ENCODE measurements at places on chromosomes 3 and 15.
A peak's percentile ranks its signal among the peaks of the same experiment; 100 is the strongest.

DNA sequence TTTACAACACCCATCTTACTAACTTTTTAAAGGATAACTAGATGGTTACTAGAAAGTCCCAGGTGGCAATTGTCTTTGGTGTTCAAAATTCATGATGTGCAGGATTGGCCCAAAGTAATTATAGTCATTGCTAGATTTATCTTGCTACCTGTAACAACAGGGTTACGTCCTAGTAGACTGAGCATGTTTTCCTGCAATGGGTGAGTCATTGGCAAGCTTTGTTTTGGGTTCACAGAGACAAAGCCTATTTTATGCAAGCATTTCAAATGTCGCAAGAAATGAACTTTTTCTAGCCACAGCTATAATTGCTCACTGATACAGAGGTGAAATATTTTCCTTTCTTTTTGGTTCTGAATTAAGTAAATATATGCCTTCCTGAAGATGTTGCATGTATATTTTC lies 267.6 kb downstream of the AGBL1 start:
- no peak for DNase-seq

GRCh38 chr15:77387365-77388105 lies 32.4 kb downstream of the PEAK1 start:
- DNase-seq = no peak

DNA sequence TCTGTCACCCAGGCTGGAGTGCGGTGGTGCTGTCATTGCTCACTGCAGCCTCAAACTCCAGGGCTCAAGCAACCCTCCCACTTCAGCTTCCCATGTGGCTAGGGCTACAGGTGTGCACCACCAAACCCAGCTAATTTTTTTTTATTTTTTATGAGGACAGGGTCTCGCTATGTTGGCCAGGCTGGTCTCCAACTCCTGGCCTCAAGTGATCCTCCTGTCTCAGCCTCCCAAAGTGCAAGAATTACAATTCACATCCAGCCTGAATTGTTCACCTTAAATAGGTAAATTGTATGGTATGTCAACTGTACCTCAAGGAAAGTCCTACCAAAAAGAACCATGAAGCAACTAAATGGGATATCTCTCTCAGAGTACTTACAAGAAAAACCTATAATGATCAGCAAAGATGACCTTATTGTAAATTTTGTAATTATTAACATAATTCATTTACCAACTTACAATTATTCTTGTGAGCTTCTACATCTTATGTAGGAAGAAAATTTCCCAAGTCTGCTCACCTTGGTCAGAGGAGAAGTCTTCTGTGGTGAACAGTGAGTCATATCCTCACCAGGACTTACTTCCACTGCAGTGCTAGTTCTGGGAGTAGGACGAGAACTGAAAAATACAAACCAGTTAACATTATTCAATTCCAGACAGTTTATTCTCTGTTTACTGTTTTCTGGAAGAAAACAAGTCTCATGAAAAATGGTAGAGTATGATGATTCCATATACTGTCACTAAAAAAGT lies 54.4 kb downstream of the ULK4 start:
- DNase-seq = no peak

DNA sequence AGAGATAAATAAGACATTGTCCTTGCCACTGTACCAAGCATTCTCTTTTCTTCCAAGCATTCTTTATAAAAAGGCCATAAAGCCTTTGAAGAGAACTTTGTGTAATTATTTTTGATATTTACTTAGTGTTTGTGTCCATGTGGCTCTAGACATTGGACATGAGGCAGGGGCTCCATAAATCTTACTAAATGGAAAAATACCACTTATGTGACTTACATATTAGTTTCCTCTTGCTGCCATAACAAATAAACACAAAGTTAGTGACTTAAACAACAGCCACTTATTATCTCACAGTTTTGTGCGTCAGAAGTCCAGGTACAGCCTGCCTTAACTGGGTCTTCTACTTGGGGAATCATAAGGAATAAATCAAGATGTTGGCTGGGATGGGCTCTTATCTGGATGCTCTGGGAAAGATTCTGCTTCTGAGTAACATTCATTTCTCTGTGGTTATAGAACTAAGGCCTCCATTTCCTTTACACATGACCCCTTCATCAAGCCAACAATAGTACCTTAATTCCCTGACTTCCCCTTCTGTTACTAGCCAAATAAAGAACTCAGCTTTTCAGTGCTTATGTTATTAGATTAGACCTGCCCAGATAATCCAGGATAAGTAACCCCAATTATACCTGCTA lies 59.9 kb upstream of the COL8A1 start:
- no peak for DNase-seq

DNA sequence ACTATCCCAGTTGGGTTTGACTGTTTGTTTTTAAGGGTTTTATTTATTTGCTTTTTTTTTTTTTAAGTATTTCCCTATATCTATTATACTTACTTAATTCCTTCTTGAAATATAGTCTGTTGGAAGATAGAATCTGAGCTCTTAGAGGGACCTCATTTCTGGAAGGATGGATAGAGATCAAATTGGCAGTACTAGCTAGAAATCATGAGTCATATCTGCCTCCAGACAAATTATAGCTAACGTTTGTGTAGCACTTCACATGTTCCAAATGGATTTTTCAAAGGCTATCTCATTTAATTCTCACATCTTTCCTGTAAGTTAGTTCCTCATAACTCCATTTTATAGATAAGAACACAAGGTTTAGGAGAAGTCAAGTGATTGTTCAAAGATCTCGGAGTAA lies 384.7 kb downstream of the ZIC1 start:
- DNase-seq = no peak

DNA sequence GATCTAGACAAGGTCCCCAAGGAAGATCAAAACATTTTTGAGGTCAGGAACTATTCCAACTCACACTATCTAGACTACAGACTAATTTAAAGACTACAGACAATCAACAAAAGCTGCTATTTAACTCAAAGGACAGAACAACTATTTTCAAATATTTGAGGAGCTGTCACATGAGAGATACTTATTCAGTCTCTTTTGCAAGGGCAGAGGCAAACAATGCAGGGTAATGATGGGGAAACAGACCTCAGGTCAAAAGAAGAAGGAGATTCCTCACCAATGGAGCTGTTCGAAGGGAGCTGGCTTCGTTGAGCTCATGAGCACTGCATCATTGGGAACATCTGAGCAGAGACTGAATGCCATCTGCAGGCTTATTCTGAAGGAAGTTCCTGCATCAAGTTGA lies 231.9 kb downstream of the DTWD1 start:
- DNase-seq = no peak

DNA sequence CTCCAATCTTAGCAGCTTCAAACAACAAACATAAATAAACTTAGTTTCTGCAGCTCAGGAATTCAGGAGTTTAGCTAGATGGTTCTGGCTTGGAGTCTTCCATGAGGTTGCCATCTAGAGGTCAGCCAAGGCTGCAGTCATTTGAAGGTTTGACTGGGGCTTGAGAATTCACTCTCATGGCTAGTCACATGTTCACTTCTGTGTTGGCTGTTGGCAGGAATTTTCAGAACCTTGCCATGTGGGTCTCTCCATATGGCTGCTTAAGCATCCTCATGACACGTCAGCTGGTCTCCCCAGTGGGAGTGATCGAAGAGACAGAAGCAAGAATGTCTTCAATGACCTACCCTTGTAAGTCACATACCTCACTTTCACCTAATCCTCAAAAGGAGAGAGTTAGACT lies 269.2 kb upstream of the CNTN3 start:
- DNase-seq = no peak

GRCh38 chr3:138914870-138915502 lies 32.0 kb downstream of the FOXL2 start:
- peak; percentile 45 for DNase-seq

- peak; percentile 50 for DNase-seq
These were observed 59.6 kb downstream of the ITGA11 start for GRCh38 chr15:68372291-68372811.

- DNase-seq = no peak
These were observed 97.5 kb downstream of the TCF12 start for GRCh38 chr15:57015897-57016296.

- DNase-seq = no peak
These were observed 173.1 kb downstream of the POTEB3 start for GRCh38 chr15:21267226-21267625.

DNA sequence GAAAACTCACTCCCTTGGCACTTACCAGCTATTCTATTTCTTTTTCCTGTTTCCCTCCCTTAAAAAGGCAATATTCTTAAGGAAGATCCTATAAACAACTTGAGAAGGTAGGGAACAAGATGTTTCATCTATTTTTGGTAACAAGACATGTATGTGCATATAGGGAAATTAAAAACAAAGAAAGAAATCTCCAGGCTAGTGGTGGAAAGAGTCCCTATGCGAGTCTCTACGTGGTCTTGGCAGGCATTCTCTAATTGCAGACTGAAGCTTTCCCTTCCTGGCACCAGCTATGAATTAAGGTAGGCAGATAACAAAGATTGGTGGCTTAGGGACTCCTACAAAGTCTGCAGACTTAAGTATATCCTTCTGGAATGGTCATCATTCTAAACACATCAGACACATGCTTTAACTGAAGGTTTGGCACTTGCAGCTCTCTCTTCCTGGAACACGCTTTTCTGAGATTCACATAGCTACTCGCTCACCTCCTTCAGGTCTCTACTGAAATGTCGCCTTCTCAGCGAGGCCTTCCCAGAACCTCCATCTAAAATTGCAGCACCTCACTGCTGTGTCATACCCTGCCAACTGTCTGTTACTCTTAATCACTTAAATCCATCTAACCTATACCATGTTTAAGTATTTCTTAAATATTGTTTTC lies 336.0 kb downstream of the VGLL3 start:
- no peak for DNase-seq

- DNase-seq = no peak
These were observed 131.0 kb upstream of the KLHL25 start for GRCh38 chr15:85925649-85926237.

- no peak for DNase-seq
These were observed 91.5 kb upstream of the MEF2A start for GRCh38 chr15:99473981-99474906.

GRCh38 chr3:4220065-4220464 lies 83.1 kb upstream of the SETMAR start:
- DNase-seq = no peak

GRCh38 chr3:186173224-186173815 lies 64.4 kb upstream of the ETV5 start:
- no peak for DNase-seq

DNA sequence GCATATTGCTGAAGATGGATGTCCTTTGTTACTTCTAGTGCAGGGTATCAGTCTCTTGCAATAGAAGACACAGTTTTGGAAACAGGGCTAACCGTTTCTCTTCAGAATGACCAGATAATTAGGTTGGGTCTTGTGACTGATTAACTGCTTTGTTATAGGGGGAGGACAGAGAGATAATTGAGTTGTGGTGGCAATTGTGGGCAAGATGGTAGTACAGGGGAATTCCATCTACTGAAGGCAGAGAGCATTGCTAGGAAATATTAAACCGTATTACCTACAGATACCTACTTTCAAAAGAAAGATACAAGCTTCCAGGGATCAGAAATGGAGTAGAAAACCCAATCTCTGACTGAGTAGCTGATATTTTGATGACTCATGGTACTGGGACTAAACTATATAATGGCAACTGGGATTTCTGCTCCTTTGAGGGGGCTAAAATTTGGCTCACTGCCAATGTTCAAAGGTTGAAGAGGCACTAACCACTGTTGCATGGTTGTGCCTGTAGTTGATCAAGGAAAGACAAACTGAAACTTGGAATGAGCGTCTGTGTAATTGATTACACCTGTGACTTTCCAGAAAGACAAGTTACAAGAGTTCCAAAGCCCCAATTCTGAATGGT lies 4.2 kb downstream of the PRR23B start:
- DNase-seq = no peak

DNA sequence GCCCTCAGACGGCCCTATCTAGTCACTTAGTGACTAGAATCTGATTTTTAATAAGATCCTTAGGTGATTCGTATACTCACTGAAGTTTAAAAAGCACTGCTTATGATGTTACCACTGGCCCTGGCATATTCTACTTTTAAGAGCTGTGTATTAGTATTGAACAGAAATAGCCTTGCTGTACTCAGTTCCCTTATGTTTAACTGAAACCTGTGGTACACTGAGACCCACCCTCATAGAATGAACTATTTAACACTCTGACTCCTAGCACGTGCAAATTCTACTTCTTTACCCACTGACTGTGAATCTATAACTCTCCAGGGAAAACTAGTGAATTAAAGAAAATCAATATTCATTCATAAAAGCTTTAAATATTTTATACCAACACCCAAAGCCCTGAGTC lies 108.9 kb downstream of the CCNL1 start:
- no peak for DNase-seq

DNA sequence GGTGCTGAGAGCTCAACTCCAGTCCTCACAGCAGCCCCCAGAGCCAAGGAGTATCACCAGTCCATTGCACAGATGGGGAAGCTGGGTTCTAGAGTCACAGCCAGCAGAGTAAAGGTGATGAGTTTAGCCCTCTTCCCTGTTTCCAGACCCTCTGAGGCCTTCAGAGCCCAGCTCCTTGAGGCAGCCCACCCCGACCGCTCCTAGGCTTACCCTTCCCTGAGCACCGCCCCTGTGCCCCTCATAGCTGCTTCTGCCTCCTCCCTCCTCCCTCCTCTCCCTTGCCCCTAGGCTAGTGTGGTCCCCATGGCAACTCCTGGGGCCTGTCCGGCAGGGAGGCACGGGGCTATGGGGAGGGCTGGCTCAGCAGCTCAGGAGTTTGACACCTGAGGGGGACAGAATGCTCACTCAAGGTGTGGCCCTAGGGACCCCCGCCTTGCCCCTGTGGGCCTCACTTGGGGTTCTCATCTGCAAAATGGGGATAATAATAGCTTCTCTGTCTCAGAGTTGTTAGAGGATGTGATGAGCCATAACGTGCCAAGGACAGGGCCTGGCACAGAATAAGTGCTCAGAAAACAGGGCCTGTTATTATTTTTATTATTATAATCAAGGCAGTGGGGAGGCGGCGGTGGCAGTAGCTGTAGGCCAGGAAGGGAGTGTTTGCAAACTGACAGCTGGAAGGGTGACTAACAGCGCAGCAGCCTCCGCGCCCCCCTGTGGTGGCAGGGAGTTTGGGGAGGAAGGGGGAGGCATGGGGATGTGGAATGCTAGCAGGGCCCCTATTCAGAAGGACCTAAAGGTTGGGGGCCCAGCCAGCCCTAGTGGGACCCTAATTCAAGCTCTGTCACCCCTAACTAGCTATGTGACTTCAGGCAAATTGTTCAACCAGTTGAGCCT lies 11.5 kb downstream of the CSK start:
- DNase-seq = no peak

DNA sequence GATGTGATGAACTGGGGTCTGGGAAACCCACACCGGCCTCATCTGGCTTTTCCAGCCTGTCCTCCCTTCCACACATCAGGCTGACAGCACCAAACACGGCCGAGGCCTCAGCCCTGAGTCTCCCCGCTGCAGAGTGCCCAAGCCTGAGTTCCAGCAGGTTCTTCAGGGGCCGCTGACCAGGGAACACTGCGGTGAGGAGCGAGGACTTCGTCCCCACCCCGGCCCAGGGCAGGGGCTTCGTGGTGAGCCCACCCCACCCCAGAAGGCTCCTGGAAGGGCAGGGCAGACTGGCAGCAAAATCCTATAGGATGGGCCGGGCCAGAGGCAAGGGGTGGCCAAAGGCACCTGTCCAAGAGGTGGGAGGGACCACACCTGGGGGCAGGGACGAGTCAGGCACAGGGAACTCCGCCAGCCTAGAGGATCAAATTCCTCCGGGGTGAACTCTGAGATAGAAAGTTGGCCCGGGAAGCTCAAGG lies at the start of gene SLC51A:
Gene SLC51A (plus strand): TSS at position 446 of the 476 bp plus-strand sequence. CDS start 179 bp downstream, outside the sequence.
- no peak for DNase-seq

Measured in HTR-8/SVneo (cell line).